ENCODE measurements at places on chromosomes 12 and 14.

DNA sequence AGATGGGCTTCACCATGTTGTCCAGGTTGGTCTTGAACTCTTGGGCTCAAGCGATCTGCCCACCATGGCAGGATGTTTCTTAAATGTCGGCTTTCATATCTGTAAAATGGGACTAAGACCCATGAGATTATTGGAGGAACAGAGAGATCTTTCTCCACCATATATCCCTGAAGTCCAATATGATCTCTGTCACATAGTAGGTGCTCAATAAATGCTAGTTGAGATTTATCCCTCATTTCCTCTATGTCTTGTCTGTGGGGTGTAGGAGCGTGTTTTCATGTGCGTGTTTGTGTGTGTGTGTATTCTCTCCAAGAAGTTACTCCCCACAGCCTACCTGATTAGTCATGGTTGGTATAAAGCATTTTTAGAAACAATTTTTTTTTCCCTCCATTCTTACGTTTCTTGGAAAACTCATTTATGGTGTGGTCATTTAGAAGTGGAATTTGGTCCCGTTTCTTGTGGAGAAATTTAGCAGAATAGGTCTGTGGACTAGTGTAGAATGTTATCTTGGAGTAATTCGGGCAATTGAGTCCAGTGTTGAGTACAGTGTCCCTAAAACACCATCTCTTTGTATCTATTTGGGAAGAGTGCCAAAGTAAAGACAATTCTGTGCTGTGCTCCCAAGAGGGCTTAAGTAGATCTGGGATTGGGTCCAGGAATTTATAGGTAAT lies 4.3 kb downstream of the STRAP start:
- DNase-seq, result no peak

DNA sequence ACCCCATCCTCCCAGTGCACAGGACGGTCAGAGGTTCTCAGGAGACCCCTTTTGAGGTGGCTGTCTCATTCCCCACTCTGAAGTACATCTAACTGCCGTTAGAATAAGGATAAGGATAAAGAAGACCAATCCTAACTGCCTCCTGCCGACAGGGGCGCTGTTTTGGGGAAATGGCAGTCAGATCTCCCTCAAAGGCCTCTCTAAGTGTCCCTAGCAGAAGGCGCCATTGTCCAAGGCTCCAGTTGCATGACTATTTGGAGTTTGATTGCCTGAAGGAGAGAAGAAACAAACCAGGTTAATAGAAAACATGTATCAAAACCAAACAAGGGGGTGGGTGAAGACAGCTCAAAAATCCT lies 29.1 kb upstream of the KLRB1 start:
- no peak for DNase-seq

DNA sequence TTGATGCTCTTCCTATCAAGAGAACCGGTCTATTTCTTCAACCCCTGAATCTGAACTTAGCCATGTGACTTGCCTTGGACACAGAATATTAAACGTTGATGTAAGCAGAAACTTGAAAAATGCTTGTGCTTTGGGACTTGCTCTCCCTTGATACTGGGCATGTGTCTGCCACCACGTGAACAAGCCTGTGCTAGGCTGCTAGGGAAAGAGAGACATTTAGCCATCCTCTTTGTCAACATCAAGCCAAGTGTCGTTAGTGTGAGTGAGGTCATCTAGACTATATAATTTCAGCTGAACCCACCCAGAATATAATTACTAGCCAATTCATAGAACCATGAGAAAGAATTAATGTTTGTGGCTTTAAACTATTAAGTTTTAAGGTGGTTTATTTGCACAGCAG lies 98.2 kb upstream of the TRHDE start:
- no peak for DNase-seq

- DNase-seq, result no peak
Measured at GRCh38 chr12:68224613-68225285, 861 bp downstream of the IL26 start.

- DNase-seq, result no peak
Measured at GRCh38 chr12:68867606-68868005, 59.6 kb downstream of the MDM2 start.

DNA sequence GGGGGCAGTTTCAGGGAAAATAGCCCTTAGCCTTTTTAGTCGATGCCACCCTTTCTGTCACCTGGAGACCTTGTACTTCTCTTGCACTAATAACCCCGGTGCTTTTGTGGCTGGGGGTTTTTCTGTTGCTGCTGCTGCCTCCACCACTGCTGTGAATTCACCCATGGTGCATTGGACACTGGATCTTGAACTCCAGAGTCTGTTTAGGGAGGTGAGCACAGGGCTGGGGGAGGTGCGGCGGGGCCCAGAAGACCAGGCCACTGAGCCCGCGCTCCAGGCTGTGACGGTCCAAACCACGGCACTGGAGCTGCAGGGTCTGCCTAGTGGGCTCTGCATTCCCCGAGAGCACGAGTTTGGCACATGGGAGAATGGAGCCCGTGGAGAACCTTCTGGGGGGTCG lies 100.6 kb downstream of the NINJ2 start:
- no peak for DNase-seq

DNA sequence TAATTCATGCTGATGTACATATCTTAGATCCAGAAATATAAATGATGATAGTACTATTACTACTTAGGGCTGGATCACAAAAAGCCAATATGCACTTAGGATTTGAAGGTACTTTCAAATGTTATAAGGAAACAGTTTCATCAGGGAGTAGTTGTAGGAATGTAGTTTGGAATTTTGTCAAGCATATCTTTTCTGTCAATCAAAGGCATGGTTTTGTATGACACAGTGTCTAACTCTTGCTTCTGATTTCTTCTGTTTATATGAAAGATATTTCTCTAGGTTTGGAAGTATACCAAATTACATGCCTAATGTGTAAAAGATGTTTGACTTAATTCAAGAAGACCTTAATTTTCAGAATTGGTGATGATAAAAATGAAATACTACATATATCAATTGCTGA lies 135.7 kb downstream of the RAD51B start:
- DNase-seq, result no peak

DNA sequence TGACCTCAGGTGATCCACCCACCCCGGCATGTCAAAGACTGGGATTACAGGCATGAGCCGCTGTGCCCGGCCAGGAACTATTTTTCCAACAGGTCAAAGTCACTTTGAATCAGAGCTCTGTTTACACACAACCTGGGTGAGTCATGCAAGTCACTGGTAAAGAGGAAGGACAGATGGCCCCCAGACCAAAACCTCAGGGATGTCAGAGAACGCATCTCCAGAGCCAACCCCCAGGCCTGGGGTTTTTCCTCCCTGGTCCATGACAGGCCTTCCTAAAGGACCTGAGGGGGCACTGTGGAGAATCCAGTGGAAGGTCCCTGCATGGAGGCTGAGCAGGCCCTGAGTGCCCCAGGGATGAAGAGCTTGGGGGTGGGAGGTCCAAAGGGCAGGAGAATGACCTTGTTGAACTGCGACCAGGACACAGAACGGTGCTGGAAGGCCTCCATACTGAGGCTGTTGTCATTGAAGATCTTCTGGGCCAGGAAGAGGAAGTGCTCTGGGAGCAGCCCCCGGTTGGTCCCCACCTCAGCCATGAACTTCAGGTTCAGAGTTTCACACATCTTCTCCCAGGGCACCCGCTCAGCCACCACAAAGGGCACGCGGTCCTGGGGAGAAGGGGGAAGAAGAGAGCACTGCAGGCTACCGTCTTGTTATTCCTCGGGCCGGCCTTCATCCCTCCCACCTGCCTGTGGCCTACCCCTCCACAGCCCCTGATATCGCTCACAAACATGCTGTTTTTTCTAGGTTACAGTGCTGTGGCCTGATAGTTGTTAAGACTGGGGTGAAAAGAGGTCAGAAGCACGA lies 9.1 kb downstream of the STAT6 start:
- no peak for DNase-seq
